AG04450 (cell line): ENCODE measurements at places on chromosomes 1 and 21.
A peak's percentile ranks its signal among the peaks of the same experiment; 100 is the strongest.

DNA sequence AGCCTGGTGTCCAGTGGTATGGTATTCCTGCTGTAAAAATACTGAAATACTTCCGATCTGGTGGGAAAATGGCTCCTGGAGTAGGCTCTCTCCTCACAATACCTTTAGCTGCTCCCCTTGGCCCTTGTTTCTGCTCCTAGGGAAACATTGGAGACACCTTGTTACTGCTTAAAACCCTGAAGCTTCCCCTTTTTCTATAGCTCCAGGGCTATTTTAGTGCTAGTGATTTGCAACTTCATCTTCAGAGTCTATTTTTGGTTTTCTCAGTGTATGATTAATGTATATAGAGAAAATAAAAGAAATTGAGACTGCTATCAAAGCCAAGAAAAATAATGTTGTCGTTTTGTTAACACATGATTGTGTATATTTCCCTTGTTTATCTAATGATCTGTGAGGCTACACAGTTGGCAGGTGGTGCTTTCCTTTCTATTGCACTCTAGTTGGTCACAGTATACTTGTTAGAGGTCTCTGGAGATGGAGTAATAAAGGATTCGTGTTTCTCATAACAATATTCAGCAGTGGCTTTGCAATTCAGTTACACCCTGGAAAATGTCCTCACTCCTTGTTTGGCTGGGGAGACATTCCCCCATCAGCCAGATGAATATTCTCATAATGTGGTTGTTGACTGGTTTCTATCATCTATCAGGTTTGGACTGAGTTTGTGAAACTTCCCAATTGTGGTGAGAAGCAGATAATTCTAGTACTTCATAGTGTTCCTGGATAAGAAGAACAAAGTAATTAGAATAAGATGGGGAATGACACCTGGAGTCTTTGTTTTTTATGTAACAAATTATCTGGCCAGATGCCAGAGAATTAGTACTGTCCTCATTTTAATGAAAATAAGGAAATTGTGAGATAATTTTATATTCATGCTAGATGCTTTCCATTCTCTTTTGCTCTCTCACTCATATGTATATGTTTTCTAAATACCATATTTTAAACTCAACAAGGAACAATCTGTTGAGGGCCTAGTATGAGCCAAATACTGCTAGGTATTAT, 44.8 kb upstream of the CACYBP start:
- no peak for DNase-seq

- no peak for DNase-seq
These were observed 23.2 kb downstream of the LYST start for GRCh38 chr1:235843461-235843961.

GRCh38 chr1:3097231-3097630, 28.2 kb downstream of the PRDM16 start:
- no peak for DNase-seq

DNA sequence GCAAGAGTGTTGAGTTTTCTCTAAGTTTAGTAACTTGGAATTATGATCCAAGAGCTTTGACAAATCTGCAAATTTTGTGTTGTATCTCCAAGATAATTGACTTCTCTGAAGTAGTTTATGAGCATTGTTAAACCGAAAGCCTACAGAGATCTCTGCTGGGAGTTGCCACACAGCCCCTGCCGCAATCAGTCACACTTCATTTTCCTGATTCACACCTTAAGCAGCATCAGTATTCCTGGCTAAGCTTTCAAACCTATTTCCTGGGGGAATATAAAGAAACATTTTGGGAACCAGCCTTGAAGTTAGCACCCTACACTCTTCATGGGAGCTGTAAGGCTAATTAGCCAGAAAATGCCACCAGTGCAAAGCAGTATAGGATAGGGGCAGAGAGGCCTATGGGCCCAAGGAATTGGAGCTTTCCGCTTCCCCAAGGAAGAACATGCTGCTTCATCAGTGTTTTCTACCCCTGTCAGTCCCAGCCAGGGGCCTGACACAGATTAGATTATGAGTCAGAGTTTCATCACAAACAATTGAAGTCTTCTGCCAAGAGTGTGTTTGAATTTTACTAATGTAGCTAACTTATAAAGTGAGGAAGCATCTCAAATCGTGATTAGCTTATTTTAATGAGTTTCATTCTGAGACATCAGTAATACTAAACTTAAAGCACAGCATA, 23.2 kb upstream of the CACYBP start:
- DNase-seq, result no peak

DNA sequence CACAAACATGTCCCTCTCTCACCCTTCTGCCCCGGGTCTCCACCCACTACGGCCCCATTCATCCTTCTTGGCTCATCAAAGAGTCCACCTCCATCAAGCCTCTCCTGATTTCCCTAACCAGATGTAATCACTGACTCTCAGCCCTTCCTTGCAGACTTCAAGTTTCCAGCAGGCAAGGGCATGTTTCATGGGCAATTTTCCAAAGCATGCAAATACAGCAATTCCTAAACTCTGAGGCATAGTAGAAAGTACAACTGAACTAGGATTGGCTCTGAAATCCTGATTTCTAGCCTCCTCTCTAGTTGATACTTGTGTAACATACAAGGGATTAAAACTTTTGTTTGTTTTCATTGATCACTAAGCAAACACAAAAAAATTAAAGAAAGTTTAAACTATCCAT, 109.1 kb upstream of the GADD45A start:
- DNase-seq, result peak; percentile 75

DNA sequence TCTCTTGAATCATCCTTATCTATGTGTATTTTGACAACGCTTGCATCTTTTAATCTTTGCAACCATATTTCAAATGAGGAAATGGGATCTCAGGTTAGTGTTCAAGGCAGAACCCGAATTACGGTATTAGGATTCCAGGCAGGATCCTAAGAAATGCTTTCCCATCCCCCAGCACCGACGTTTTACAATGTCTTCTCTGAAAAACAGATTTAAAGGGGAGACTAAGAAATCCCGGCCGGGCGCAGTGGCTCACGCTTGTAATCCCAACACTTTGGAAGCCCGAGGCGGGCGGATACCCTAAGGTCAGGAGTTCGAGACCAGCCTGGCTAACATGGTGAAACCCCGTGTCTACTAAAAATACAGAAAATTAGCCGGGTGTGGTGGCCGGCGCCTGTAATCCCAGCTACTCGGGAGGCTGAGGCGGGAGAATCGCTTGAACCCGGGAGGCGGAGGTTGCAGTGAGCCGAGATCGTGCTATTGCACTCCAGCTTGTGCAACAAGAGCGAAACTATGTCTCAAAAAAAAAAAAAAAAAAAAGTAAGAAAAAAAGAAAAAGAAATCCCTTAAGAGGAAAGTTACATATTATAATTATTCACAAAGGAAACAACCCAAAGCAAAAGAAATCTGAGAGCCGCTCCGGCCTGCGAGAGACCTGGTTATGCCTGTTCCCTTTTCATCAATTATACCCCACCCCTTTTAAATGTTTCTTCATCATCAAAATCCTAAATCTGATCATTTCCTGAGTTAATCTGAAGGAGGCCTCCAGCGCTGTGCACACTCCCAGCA, 801 bp upstream of the GORAB start:
- no peak for DNase-seq

- DNase-seq, result peak; percentile 6
These were observed 1571.3 kb upstream of the PRMT6 start for GRCh38 chr1:105485207-105485606.
